Stimulated activated CD4-positive, alpha-beta T cell treated with anti-CD3 and anti-CD28 coated beads, Interleukin-2, amount 100 ng/mL, for 48 hours (primary cell): ENCODE measurements at places on chromosomes 4 and X.

DNA sequence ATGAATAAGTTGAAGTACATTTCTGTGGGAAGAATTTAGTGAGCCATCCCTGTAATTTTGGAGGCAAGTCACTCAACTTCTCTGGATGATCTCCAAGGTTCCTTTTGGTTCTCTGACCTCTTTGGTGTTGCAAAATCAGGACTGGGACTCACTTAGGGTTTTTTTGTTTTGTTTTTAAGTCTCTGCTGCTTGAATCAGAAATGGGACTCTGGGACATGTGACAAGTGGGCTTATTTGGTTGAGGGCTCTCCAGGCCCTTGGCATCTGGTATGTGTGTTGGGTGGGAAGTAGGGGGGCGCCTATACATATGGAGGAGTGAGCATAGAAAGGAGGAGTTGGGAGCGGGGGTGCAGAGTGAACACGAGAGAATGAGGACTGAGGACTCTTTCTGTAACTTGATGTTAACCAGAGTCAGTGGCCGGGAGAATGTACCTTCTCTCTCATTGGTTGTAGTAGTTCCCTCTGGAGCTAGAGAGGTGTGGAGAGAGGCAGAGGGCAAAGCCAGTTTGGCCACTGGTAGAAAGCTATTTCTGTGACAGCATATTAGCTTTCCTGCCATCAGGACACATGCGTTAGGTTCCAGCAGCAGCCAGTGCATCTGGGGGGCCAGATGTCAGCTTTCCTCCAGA is 1.9 kb downstream of the ARHGAP10 start:
- no peak for DNase-seq

GRCh38 chr4:70614184-70614555 is 14.4 kb upstream of the ENAM start:
- no peak for DNase-seq

GRCh38 chr4:29311247-29311646 is 1408.9 kb upstream of the PCDH7 start:
- DNase-seq = no peak

DNA sequence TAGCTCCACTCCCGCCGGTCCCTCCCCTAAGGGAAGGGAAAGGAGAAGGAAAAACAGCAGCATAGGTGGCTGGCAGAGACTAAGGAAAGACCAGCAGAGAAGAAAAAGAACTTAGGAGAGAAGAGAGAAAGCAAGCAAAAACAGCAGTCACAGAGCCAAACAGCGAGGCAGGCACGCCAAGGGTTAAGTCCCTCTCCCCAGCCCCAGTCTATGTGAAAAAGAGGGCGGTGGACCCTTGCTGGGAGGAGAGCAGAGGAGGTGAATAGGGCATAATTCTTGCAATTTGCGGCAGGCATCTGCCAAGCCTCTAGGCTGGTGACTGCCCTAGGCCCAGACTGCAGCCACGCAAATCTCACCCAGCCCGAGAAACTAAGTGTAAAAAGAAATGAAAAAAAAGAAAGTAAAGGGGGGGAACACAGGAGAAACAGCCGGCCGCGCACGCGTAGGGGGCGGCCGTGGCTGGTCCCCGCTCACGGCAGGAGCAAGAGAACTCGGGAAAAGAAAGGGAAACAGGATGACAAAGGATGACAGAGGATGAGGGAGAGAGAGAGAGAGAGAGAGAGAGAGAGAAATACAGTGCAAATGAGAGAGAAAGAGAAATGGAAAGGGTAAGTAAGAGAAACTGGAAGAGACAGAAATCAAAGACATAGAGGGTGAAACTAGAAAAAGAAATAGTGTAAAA is 48.6 kb downstream of the MAGEA9 start:
- DNase-seq = no peak

DNA sequence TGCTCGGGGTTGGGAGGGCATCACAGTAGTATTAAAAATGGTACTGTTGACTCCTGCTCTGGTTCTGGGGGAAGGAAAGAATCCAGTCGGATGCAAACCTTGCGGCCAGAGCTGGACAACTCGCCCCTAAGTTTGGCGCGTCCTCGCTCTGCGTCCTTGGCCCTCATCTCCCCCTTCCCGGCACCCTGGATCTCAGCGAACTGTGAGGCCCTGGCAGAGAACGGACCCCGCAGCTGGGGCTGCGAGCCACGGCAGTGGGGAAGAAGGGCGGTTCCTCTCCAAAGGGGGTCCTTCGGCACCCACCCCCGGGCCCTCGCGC is 14.0 kb downstream of the ARHGEF6 start:
- no peak for DNase-seq

DNA sequence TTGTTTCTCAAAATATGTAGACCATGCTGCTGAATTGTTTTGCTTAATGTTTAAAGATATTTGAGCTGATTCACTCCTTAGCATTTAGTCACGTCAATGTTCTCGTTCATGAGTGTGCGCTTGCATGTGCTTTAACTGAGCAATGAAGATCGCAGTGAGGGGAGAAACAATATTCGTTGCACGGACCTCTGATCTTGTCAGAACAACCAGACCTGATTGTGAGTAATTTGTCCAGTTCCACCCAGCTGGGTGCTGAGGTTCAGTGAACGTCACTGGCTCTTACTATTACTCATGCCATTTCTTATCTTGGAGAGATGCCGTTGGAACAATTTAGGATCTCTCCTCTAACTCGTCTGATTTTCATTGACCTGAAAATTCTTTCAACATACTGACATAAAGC is 15.0 kb upstream of the PRKX start:
- DNase-seq = no peak

- DNase-seq = no peak
Observed at GRCh38 chr4:151429957-151430570, 21.1 kb downstream of the FHIP1A start.

DNA sequence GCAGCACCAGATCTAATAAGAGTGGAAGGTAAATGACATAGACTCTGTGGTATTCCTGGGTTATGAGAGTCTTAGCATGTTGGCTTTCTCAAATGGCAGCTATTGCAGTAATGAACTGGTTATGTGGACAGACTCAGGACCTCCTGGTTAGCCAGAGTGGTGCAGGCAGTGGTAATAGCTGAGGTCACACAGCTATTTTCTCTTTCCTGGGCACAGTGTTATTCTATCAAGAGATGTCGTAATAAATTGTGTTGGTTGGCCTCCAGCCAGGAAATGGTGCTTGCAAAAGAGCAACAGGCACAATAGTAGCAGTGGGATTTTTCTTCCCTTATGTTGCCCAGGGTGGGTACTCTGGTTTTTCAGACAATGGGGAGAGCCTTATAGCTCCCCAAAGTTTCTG is 279.2 kb upstream of the FGF16 start:
- DNase-seq = no peak

GRCh38 chr4:92198711-92199110 is 105.1 kb upstream of the GRID2 start:
- no peak for DNase-seq

DNA sequence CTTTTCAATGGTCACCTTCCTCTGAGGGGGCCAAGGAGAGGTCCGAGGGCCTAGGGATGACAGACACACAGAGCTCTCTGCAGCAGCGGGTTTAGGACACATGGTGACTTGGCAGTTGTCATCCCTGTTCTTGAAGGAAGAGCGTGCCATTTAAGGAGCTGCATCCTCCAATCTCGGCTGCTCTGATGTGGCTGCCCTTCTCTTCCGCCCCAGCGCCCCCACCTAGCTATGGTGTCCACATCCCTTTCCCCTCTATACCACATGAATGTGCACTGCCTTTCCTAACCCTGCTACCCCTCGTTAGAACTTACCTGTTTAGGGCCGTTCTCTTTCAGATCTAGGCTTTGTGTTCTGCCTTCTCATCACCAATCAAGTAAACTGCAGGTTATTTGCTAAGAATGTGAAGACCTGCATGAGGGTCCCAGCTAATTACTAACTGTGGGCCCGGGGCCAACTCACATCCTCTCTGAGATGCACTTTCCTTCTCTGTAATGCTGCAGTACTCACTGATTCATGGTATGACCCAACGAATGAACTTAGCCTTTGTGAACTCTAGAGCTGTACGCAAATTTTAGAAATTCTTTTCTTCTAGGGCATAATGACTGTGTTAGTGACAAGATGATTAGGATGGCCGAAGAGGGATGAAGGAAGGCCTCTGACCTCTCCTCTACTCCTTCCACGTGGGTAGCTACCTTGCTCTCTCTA is 38.2 kb downstream of the CHST7 start:
- no peak for DNase-seq

DNA sequence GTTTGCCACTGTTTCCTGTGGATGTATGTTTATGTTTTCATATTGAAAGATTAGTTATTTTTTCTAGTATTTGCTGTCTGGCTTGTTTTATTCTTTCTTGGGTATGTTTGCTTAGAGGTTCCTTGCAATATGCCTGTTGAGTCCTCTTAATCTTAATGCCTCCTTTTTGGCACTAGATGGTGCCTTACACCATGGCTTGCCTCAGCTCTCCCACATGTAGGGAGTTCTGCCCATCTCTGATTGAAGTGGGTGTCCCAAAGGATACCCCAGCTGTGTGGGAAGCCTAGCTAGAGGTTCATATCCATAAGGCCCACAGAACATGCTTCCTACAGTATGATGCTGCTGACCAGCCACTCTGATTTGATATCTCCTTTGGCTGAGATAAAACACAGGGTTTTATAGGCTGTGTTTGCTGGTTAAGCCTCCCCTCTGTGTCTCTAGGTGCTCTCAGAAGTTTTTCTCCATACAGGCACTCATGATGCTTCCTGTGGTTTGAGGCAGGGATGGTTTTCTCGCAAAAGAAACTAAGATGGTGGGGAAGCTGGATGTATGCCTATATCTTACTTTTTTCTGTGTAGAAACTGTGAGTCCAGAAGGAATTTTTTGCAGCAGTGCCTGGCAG is 162.4 kb downstream of the ASB9 start:
- no peak for DNase-seq

GRCh38 chr4:77954690-77955089 is 92.1 kb downstream of the MRPL1 start:
- DNase-seq = no peak

- no peak for DNase-seq
Observed at GRCh38 chr4:69104719-69105275, 8.5 kb downstream of the UGT2B7 start.

DNA sequence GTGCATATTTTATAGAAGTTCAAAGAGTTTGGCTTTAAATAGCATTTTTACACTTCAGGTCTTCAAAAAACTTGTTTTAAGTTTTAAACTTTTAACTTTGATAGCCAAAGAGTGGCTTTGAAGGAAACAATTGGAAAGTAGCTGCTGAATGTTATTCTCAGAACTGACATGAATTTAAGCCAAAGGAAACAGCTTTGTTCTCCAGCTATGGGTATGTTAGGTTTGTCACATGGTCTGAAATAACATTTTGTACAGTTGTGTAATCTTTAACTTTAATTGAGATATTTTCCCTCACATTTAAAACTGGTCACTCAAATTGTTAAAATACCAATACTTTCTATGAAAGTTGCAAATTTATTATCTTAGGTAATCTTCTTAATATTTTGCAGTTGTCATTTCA is 564.7 kb downstream of the IL15 start:
- no peak for DNase-seq

DNA sequence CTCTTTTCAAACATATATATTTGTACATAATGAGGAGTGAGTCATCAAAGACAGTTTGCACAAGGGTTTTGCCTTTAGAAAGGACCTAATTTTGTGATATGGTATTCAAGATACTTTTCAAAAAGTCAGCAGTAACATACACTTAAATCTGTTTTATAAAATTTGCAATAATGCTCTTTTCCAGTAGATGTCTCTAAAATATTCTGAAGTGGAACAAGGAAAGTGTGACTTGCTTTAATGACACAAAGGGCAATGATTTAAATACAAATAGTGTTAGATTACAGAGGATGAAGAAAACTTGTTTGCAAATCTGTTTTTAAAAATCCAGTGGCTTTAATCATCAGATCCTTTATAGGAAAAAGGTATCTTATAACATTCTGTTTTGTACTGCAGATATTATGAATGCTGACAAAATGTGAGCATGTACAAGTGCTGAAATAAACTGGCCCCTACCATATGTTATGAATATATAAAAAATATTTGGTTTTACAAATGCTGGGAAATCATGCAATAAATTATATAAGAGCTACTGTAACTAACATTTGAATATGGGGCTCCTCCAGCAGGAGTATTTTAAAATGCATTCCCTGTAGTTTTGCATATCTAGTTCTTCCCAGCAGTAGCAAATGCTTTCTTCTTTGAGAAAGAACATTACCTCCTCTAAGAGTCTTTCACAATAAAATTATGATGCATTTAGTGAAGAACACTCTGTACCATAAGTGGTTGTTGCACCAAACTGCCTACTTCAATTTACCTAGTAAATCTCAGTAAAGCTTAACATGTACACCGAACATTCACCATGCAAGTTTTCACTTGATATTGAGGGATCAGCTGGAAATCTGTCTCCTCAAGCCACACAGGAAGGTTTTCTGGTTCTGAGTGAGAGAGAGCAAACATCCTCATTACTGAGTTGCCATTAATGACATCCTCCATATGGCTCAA is 20.2 kb downstream of the MMRN1 start:
- no peak for DNase-seq

- DNase-seq = no peak
Observed at GRCh38 chr4:24927049-24927448, 14.2 kb upstream of the CCDC149 start.

DNA sequence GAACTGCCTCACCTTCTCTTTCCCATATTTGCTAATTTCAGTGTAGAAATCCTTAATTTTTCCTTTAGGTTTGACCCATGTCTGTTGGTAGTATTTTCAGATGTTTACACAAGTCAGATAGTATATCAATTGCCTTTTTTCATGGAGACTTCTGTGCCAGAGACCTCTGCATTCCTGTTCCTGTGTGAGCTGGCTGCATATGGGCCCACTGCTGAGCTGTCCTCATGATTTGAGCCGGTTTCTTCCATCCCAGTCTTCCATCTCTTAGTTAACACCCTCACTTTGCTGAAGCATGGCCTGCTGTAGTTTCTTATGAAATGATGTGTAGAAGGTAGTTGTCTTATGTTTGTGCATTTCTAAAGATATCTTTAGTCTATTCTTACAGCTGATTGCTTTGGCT is 40.0 kb downstream of the CDS1 start:
- DNase-seq = no peak

- DNase-seq = no peak
Observed at GRCh38 chrX:67610282-67610681, 66.5 kb downstream of the AR start.

GRCh38 chr4:4269856-4270255 is 20.1 kb downstream of the LYAR start:
- DNase-seq = no peak

DNA sequence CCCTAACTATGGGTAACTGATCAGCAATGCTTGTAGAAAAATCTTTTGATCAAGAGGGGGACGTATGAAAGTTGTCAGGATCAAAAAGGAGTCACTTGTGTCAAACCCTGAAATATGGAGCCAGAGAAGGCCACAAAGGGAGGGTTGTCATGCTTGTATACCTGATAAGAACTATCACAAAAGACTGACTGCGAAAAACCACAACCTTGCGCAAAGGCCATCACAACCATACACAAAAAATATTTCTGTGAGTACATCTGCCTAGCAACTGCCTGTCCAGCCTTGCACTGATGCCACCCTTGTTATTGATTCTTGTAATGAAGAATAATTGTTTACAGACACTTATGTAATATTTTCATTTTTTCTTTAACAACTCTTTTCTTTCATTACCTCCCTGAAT is 22.8 kb upstream of the EIF4E start:
- no peak for DNase-seq
